ENCODE measurements at places on chromosomes 16 and 17. TPM values are rescaled to one million over a fixed set of nuclear protein-coding genes. Genes with fewer than 3 reads are reported as not detected.

- no peak for DNase-seq
Observed at GRCh38 chr16:76222853-76223252, 54.3 kb upstream of the CNTNAP4 start.

Gene ASIC2
- not detected for total RNA-seq

Gene TERF2IP
- total RNA-seq: 68.8 TPM

Gene SPATA22
- total RNA-seq: not detected

Gene C16orf96
- total RNA-seq: 0.08 TPM

Gene NLRC5
- 142 TPM for total RNA-seq

All from activated naive CD8-positive, alpha-beta T cell treated with anti-CD3 and anti-CD28 coated beads for 36 hours (primary cell).